ENCODE measurements at places on chromosomes 16 and 17.
A peak's percentile ranks its signal among the peaks of the same experiment; 100 is the strongest.

DNA sequence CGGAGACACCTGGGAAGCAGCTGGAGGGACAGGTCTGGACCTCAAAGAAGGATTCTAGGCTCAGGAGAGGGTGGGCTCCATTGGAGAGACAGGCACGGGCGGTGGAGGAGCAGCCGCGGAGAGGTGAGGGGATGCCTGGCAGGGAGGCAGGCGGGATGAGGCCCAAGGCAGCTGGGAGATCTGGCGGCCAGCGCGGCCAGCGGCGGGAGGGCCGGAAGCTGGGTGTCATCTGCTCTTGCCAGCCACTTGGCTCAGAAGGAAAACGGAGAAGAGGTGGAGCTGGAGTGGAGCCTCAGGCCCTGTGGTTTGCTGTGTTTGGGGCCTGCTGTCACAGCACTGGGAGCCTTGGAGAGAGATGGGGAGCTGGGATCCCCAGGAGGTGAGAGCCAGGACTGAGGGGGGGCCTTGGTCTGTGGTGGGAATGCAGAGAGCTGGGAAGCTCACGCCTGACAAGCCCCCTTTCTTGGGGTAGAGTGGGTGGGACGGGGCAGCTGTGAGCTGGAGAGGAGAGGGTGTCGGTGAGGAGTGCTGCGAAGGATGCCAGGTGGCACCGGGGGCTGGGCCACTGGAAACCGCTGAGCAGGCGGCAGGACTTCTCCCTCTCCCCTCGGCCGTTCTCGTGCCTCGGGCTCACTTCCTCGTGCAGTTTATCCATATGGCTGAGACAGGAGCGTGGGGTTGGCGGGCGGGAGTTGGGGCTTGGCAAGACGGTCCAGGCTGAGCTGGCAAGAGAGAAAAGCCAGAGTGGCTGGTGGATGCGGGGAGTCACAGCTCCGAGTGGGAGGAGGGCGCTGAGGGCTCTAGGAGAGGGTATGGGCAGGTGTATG lies 8.0 kb downstream of the TBC1D24 start:
- no peak for DNase-seq

DNA sequence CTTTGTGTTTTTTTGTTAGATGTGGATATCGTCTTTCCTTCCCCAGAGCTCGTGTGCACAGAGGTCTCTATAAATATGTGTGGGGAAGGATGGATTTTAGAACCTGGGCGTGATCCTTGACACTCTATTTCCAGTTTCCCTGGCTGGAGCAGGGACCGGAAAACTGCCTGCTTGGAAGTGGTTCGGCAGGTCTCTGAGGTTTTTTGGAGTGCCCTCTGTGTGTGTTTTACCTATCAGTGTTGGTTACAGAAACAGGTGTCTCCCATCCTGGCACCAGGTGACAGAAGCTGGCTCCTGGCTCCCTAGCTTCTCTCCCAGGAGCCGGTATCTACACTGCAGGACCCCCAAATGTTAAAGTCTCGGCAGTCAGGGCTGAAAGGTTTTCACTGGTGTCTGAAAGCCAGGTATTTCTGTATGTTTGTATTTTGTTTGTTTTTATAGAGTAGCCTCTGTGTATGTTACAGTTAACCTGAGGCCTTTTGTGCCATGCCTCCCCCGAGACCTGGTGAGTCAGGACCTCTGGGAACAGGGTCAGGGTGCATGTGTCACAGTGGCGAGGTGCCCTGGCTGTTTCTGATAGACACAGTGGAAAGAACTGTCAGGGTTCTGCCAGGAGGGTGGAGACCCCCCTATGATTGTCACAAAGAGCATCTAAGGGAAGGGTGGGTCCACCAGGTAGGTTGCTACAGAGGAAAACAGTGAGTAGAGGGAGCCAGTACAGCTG lies 31.3 kb downstream of the ZC3H18 start:
- DNase-seq = no peak

GRCh38 chr16:80664226-80664625 lies 123.4 kb downstream of the DYNLRB2 start:
- DNase-seq = no peak

GRCh38 chr16:11123666-11124065 lies 132.3 kb downstream of the SOCS1 start:
- no peak for DNase-seq

DNA sequence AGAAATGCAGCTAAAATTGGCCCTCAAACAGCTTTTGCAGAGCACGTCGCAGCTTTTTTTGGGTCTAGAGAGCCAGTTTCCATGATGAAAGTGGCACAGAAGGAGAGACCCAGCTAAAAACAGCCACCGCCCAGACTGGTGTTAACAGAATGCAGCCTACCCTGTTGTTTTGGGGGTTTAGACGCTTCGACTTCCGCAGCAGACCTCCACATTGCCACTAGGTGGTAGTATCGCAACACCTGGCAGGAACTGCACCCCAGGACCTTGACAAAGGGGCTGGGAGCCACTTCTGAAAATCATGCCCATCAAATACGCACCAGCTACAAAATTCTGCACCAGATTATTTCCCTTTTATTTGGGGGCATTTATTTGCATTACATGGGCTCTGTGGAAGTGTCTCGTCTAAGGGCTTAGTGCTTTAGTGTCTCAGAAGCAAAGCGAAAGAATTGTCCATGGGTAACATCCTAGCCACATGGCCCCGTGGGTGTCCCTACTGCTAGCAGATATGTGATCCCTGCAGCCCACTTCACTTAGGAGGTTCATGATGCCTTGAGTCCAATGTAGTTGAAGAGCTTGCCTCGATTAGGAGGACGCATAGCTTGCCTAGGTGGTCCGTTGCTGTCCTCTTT lies 167.1 kb downstream of the HAPSTR1 start:
- DNase-seq = peak; percentile 24

DNA sequence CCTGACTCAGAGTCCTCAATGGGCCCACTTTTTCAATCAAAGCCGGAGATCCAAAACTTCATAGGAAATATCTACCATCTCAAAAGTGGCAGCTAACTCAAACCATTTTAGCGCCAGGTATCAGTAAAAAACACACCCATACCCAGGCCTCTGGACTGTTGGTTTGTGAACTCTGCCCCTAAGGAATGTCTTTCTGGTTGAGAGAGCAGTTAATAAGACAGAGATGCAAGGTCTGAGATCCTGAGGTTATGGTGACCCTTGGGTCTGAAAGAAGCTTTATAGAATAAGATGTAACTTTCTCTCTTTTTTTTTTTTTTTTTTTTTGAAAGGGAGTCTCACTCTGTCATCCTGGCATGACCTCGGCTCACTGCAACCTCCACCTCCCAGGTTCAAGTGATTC lies 350.5 kb downstream of the SOX9 start:
- no peak for DNase-seq

- no peak for DNase-seq
Measured at GRCh38 chr17:17058304-17058703, 16.0 kb downstream of the MPRIP start.

GRCh38 chr17:66524877-66525276 lies 222.5 kb downstream of the PRKCA start:
- no peak for DNase-seq

DNA sequence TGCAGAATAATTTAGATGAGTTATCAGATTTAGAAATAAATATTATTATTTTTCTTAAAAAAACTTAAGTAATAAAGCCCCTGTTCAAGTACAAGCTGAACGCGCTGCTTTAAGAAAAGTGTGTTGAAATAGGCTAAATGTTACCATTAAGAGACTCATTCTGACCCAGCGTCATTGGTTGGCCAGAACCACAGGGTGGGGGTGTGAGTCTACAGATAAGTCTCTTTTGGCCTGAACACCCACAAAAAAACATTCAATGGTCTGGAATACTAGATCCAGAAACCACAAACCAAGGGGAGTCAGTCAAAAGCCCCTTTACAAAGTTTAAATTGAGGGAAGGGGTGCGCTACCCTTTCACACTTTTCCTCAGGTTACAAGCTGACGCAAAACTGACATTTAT lies 776.1 kb downstream of the KCNJ2 start:
- DNase-seq = no peak

DNA sequence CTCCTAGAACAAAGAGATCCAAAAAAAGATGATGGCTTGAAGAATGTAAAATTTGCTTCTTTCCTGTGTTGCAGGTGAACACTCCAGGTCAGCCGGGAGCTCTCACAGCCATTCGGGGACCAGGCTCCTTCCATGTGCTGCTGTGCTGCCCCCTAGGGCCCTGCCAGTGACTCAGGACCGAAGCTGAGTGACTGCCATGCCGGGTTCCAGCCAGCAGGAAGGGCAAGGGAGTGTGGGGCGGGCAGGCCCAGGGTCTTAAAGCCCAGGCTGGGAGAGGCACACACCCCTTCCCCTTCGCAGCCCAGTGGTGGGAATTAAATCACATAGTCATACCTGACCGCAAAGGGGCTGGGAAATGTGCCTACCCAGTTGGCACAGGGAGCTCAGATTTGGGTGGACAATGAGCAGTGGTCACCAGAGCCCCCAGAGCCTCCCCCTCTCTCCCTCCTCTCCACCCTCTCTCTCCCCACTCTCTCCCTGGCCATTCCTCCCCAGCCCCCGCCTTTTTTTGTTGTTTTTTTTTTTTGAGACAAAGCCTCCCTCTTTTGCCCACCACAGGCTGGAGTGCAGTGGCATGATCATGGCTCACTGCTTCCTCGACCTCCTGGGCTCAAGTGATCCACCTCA lies 11.5 kb downstream of the EPOP start:
- DNase-seq = peak; percentile 59

DNA sequence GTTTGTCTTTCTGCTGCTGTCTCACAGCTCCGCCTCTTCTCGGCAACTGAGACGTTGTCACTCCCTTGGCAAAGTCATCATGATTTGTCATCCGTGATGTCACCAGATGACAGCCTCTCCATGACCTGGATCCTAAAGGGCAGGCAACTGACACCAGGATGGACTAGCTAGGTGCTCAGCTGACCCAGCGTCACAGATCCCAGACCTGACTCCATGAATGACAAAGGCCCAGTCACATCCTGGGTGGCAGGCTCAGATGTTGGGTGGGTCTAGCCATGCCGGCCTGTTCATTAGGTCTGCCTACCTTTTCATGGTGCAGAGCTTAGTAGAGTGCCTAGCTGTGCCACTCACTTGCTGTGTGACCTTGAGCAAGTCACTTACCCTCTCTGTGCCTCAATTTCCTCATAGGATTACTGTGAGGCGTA lies 3.8 kb upstream of the TMEM238L start:
- DNase-seq = no peak

- DNase-seq = no peak
Measured at GRCh38 chr17:74749279-74750038, 1.0 kb downstream of the NHERF1 start.

DNA sequence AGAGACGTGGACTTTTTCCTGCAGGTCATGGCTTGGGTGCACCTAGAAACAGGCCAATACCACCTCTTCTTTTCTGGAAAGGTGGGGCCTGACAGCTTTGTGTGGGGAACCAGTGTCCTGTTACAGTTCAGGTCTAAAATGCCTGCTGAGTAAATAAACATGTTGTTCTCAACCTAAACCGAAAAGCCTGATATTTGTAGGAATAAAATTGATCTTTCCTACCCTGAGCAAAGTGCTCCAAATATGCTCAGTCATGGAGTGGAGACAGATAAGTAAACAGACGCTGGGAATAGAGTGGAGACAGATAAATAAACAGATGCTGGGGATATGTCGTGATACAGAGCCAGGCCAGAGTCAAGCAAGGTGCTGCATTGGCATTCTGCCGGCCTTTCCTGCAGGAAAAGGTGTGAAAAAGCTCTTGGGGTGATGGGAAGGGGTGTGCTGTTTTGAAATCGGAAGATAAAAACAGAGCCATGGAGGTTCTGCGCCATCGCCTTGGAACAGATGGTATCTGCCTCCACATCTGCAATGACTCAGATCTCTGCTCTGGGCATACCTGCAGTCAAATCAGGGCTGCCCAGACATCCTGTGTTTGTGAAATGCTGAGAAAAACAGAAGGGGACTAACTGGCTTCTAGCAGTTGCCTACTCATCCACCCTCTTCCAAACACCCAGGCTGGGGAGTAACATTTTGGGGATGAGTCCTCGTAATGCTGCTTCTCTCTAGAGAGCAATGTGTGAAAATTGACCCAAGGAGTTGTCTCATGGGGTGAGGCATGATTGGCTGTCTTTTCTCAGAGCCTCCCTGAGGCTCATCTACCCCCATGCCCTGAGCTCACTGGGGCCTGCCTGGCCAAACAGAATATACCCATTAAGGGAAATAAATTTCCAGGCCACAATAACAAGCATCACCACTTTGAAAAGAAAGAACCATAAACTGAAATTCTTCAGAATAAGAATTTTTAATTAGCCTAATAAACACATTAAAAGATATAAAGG lies 16.8 kb upstream of the TRPV2 start:
- DNase-seq = peak; percentile 79

GRCh38 chr16:79318143-79318899 lies 282.2 kb downstream of the MAF start:
- DNase-seq = no peak

DNA sequence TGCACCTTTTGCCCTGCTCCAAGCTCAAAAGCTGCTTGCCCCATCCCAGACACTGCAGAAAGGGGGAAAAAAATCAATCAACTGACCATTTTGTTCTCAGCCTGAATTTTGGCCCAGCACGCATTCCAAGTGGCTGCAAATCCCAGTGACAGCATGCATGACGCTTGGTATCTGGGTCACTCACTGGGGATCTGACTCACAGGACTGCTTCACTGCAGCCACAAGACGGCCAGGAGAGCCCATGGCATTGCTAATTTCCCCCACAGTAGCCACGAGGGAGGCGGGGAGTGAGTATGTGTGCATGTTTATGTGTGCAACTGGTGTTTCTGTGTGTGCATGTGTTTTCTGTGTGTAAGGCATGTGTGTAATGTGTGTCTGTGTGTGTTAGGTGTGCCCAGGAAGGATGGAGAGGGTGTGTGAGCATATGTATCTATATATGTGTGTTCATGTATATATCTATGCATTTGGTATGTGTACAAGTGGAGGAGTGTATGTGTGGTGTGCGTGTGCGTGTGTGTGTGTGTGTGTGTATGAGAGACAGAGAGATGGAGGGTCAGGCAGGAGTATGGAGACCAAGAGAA lies 33.8 kb downstream of the SDK2 start:
- DNase-seq = no peak

DNA sequence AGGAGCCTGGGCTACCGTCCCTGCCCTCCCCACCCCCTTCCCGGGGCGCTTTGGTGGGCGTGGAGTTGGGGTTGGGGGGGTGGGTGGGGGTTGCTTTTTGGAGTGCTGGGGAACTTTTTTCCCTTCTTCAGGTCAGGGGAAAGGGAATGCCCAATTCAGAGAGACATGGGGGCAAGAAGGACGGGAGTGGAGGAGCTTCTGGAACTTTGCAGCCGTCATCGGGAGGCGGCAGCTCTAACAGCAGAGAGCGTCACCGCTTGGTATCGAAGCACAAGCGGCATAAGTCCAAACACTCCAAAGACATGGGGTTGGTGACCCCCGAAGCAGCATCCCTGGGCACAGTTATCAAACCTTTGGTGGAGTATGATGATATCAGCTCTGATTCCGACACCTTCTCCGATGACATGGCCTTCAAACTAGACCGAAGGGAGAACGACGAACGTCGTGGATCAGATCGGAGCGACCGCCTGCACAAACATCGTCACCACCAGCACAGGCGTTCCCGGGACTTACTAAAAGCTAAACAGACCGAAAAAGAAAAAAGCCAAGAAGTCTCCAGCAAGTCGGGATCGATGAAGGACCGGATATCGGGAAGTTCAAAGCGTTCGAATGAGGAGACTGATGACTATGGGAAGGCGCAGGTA lies 762 bp downstream of the CDK12 start:
- peak; percentile 29 for DNase-seq

DNA sequence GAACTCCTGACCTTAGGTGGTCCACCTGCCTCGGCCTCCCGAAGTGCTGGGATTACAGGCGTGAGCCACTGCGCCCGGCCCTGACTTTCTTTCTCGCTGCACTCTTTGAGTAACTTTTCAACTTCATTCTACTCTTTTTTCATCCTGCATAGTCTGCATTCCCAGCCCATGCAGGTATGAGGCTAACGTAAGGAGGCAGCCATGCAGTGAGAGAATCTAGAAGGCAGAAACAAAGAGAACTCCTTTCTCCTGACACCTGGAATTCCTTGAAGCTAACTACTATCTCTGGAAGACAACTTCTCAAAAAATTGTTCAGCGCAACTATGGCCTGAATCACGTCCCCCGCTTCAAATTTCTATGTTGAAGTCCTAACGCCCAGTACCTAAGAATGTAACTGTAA lies 152.0 kb downstream of the SLC39A11 start:
- DNase-seq = no peak
